D721Med (cell line): ENCODE measurements at places on chromosomes 12 and 14.

DNA sequence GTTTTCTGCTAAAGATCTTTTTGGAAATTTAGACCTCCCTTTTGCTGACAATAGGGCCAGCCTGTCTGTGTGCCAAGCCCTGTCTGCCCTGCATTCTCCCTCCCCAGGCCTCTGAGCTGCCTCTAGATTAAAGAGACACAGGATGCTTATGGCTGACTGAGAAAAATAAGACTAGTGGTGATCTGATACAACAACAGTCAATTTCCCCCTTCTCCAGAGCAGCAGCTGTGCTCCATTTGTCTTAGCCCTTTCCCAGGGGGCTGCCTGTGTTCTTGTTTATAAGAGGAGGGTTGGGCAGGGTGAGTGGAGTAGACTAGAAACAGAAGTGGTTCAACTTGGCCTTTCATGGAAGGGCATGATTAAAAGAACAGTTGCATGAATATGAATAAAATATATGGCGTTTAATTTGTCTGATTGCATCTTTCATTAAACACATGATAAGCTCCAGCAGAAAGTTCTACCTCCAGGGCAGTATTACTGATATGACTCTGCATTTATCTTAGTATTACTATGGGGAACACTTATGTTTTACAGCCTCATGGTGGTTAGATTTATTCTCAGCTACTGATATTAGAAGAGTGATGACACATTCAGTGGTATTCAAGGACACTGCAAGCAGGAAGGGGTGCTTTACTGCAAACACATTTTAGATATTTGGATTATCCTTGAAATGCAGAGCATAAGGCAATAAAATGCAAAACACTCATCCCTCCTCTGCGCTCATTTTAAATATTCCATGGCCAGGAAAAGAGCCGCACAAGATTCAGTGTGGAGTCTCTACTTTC lies 150.2 kb upstream of the CLEC14A start:
- DNase-seq: no peak

DNA sequence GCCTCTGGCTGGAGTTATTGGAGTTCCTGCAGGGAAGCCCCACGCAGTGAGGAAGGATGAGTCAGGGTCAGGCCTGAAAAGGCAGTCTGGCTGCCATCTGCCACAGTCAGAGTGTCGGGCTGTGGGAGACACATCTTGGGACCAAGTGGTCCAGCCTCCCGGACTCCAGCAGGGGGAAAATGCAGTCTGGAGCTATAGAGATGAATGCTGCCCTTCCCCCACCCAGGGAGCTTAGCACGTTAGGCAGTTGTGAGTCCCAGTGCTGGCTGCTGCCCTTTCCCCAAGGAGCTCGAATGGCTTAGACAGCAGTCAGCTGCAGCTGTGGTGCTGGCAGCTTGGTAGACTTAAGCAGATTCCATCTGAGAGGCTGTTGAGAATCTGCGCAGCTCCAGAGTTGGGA lies 8.2 kb upstream of the NTS start:
- DNase-seq: no peak

DNA sequence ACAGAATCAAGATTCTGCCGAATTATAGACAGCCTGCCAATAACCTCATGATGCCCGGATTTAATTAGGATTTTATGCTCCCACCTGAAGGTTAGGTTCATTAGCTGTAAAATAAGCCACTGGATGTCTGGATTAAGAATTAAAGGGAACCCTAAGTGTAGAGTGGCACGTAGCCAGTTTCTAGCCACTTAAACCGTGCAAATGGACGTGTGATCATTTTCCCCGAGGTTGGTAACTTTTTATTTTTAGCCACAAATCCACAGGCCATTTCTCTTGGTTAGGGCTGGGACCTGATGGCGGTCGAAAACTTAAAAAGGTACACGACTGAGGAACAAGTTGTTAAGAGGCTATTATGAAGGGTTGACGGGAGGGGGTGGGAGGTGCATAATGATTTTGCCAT lies 127.3 kb upstream of the TMPO start:
- no peak for DNase-seq

GRCh38 chr14:103273745-103274615 lies 60.1 kb upstream of the EIF5 start:
- no peak for DNase-seq

DNA sequence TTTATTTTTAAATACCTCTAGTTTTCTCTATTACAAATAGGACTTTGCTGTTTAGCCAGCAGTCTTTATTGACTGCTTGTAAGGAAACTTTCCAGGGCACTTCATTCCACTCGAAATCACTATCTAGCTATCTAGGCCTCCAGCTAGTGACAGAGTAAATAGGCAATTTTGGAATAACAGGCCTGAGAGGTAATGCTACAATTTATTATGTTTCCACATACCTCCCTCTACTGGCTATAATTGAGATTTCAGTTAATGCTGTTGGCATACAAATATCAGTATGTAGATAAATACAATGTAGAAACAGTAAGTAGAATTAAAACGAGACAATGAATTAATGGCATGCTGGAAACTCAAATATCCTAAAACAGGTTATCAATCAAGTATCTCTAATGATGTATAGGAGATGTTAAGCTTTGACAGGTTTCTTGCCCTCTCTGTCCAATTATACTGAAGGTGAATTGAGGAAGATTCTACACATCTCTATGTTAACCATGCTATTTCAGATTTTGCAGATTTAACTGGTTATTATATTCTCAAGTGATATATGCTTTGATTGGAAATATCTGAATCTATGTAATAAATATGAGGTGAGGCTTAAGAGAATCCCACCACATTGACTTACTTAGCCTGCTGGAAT lies 7.2 kb downstream of the DTD2 start:
- DNase-seq: no peak
